Stimulated activated naive B cell treated with anti-CD40 and anti-IgM and Interleukin-4, amounts not matched to agents 10 μg/mL and 1 μg/mL and 100 μg/mL, for 72 hours (primary cell): ENCODE measurements at places on chromosomes 7 and 10.

GRCh38 chr7:15684111-15684800, 2.2 kb downstream of the MEOX2 start:
- DNase-seq, result no peak

DNA sequence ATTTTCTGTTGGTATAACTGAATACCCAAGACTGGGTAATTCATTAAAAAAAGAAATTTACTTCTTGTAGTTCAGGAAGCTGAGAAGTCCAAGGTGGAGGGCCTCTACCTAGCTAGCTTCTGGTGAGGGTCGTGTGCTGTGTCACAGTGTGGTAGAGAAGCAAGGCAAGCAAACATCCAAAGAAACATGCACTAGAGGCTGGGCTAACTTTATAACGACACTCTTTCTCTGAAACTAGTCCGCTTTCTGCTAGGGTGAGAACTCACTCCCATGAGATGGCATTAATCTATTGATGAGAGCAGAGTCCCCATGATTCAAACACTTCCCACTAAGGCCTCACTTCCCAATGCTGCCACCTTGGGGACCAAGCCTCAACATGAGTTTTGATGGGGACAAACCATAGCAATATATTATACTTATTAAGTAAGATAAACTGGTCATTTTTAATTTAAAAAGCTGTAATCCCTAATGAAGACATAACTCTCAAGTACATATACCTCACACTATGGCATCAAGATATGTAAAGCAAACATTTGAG, 50.8 kb downstream of the PHYHIPL start:
- no peak for DNase-seq

DNA sequence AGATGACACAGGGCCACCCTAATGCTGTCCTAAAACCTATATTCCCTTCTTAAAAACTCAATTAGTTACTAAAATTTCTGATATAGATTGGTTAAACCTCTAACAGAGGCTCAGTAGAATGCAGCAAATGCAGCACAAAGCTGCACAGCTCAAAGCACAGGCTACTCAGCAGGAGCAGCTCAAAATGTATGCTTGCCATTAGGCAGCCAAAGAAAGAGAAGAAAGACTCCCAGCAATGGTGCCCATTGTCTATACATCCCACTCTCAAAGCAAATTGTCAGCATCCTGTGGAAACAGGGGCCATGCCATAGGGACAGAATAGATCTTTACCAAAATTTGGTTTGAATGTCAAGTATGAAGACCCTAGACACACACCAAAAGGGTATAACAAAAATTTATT, 73.5 kb downstream of the TFPI2 start:
- no peak for DNase-seq

DNA sequence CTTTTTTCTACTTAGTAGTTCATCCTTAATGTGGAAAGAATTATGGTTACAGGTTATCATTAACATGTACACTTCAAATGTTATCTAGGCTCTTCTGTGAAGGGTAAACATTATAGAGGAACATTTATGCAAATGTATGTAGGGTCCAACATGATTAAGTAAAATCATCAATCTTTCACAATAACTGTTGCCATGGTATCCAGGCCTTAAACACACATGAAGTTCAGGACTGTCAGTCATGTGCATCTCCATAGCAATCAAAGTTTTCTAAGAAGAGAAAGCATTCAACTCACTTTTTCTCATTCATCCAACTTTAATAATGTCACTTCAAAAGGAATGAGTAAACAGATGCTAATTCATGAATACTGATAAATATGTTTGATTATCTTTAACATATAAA, 83.6 kb downstream of the DNAJC1 start:
- no peak for DNase-seq

DNA sequence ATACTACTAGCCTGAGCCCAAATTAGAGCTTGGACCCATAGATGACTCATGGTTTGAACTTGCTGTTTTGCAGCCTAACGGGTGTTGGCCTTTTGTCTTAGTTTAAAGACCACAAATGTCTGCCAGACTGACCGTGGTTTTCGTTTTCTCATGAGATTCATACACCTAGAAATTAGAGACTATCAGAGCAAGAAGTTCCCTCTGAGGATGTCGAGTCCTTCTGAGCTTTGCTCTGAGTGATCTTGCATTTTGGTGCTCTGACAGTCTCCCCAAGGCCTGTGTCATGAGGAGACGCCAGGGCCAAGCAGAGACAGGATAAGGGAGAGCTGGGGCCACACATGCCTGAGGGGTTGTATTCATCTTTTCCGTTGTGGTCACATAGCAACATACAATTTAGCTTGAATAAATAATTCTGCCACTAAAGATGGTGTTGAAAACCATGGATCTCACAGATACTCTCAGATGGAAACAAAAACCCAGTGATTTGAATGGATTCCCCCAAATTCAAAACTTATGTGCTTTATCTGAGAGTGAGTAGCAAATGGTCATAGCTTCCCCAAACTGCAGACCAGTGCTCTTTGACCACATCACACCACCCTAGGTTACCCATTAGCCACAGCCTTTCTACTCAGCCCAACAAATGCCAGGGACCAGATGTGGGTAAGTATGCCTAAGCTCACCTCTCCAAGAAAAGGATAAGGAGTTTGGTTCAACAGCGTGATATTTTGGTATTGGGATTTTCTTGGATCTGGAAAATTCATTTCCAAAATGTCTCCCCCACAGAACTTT, 762.0 kb upstream of the IGFBP3 start:
- DNase-seq, result no peak

GRCh38 chr7:4073052-4073451, 609.0 kb upstream of the FOXK1 start:
- no peak for DNase-seq

GRCh38 chr7:4692055-4692454, 10.0 kb downstream of the FOXK1 start:
- DNase-seq, result no peak

- DNase-seq, result peak; percentile 11
Observed at GRCh38 chr7:20064974-20065862, 152.0 kb downstream of the MACC1 start.

DNA sequence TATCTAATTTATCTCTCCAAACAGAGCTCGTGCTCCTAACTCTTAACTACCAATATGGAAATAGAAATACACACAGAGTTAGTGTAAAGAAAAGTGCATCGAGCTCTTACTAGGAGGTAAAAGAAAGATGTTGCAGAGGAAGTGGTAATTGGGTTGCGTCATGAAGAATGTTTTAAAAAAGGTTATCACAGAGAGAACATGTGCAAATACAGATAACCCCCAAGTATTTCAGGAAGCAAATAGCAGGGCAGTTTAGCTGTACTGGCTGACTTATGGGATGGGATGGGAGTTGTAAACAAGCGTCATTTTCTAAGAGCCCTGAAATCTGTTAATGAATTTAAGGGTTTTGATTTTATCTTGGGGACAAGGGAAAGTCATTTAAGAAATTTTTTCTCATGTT, 153.9 kb downstream of the AGMO start:
- DNase-seq, result no peak

GRCh38 chr10:102645388-102645740, 1.1 kb downstream of the TRIM8 start:
- DNase-seq, result no peak

DNA sequence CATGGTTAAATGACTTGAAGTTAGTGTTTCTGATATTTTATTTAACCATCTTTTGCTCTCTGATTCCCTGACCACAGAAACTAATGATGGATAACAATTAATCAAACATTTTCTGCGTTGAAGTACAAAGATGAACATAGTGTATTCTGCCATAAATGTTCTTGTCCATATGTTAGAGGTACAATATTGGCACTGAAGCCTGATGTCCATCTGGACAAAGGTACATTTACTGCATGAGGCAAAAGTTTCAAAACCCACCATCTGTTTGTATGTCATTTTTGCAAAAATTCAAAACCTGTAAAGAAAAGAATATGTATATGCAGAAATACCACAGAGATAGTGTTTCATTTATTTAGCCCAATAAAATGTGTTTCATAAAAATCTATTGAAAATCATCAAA, 861.5 kb downstream of the ANKRD7 start:
- DNase-seq, result no peak

DNA sequence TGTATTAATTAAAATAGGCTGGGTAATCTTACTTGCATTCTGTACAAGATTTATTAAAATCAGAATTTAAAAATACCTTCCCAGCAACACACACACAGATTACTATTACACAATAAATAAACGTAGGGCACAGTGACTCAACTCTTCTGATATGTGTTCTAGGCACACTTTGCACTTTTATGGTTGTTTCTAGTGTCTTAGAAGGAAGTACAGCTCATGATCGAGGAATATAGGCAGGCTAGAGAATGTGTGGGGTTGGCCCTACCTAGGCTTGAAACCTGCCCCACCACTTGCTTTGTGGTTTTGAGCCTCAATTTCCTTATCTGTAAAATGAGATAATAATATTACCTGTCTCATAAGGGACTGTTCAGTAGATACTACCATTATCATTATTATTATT, 30.5 kb downstream of the ARMC3 start:
- no peak for DNase-seq

DNA sequence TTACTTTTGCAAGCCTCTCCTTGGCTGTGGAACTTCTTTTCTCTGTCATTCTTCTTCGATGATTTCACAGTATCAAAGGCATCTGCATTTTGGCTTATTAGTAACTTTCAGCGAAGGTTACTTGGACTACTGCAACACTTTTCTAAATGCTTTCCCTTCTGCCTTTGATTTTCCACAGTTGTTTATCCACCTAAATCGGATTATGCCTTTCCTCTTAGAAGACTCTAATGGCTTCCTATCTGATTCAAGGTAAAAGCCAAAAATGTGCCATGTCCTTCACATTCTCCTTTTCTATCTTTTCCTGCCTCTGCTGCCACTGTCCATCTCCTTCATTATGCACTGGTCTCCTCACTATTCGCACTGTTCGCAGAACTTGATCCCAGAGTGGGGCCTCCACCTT, 1606.3 kb upstream of the LRRTM3 start:
- DNase-seq, result no peak
